Panc1 (cell line): ENCODE measurements at places on chromosomes 3 and 15. TPM values are rescaled to one million over a fixed set of nuclear protein-coding genes. Genes with fewer than 3 reads are reported as not detected.
A peak's percentile ranks its signal among the peaks of the same experiment; 100 is the strongest.

GRCh38 chr3:19881036-19881435 is 53.0 kb downstream of the EFHB start:
- H3K4me3 ChIP-seq: no peak overlapping the region
- no peaks in the 10 kb centered on the region for H3K36me3 ChIP-seq
- H3K27me3 ChIP-seq: no peaks in the 10 kb centered on the region
- H3K27ac ChIP-seq: no peak overlapping the region

ZNF502 gene
- total RNA-seq: not detected

DNA sequence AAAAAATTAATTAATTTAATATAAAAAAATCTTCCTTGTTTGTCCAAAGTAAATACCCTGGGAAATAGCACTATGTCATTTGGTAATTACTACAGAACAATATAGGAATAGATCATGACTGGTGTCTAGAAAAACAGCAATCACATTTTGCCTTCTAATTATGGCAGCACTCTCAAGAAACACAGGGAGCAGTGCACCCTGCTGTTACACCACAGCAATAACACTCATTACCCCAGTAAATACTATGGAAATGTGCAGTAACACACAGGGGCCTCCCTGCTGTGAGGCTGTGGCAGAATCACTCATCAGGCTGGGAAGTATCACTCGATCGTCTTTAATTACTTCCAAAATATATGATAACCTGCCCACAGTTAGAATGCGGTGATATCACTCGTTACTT is 646.0 kb downstream of the TUSC7 start:
- no peak overlapping the region for H3K4me3 ChIP-seq
- H3K27ac ChIP-seq: no peak overlapping the region
- no peaks in the 10 kb centered on the region for H3K27me3 ChIP-seq
- no peak for DNase-seq
- H3K4me1 ChIP-seq: no peaks in the 10 kb centered on the region
- no peaks in the 10 kb centered on the region for H3K36me3 ChIP-seq

DNA sequence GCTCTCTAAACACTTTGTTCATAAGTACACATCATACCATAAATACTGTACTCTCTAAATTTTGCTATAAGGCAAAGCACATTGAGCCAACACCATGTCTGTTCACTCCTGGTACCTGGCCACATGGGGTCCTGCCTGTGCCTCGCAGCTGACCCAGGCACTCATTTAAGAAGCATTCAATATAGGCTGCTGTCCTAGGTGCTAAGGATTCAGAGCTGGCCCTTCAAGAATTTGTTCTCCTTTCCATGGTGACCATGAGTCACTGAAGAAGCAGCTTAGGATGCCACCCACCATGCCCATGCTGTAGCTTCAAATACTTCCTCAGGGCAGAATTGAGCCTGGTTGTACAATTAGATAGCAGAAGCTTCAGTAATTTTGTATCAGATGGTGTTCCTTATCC is 119.2 kb upstream of the ZBED2 start:
- H3K27ac ChIP-seq: no peak overlapping the region
- H3K27me3 ChIP-seq: no peaks in the 10 kb centered on the region
- H3K4me1 ChIP-seq: no peaks in the 10 kb centered on the region
- H3K4me3 ChIP-seq: no peak overlapping the region
- no peak for DNase-seq
- no peaks in the 10 kb centered on the region for H3K36me3 ChIP-seq

MEGF11 gene
- total RNA-seq: 0.95 TPM

DNA sequence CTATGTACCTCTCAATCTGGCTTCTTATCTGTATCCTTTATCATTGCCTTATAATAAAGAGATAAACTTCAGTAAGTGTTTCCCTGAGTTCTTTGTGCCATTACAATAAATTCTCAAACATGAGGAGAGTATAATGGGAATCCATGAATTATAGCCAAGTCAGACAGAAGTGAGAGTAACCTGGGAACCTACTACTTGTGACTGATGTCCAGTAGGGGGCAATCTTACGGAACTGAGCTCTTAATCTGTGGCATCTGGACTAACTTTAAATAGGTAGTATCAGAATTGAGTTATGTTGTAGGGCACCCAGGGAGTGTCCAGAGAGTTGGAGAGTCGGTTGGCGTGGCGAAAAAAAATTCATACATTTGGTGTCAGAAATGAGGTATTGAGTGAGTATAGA is 542.6 kb downstream of the ZBBX start:
- no peaks in the 10 kb centered on the region for H3K27me3 ChIP-seq
- H3K36me3 ChIP-seq: no peaks in the 10 kb centered on the region
- H3K27ac ChIP-seq: no peak overlapping the region
- no peak for DNase-seq
- H3K4me3 ChIP-seq: no peak overlapping the region

GRCh38 chr3:40086890-40087883 is 222.3 kb upstream of the EIF1B start:
- no peak overlapping the region for H3K4me3 ChIP-seq
- no peaks in the 10 kb centered on the region for H3K36me3 ChIP-seq
- H3K27ac ChIP-seq: no peak overlapping the region
- no peaks in the 10 kb centered on the region for H3K4me1 ChIP-seq

GATA2 gene
- 74.6 TPM for total RNA-seq

ANP32A gene
- 226 TPM for total RNA-seq

GRCh38 chr3:61890586-61890985 is 329.2 kb downstream of the PTPRG start:
- H3K4me1 ChIP-seq: no peaks in the 10 kb centered on the region
- no peaks in the 10 kb centered on the region for H3K36me3 ChIP-seq
- no peak overlapping the region for H3K27ac ChIP-seq
- no peaks in the 10 kb centered on the region for H3K27me3 ChIP-seq
- DNase-seq: no peak

DNA sequence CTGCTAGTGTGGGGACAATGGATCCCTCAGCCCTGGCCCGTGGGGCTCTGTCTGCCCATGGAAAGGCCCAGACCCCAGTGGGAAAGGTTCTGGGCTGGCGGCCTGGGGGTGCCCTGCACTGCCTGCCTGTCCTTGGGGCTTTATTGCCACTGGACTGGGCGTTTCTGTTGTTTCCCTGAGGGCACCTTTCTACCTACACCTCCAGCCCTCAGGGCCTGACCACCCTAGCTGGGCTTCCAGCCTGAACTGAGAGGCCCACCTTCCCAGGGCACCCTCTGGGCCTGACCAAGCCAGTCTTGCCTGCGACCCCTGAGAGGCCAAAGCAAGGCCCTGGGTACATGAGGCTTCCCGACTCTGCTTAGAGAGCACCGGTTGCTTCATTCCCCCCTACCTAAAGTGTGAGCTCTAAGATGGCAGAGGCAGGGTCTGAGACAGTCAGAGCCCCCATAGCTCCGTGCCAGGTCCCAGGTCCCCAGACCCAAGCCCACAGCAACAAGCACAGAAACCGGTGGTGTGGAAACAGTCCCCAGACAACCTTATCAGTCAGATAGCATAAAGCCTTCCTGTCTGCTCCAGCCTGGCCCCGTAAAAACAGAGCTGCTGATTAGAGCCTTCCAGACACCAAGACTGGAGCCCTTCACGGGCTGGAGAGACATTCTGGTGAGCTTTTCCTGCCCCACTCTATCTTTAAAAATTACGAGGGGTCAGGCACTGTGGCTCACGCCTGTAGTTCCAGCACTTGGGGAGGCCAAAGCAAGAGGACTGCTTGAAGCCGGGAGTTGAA is 102.8 kb downstream of the CHSY1 start:
- peaks cover 16% of the 10 kb centered on the region; the same call in 1 of the 2 replicates for H3K4me1 ChIP-seq
- H3K4me3 ChIP-seq: no peak overlapping the region
- H3K27me3 ChIP-seq: no peaks in the 10 kb centered on the region

GRCh38 chr3:58383904-58384303 is 49.7 kb downstream of the PDHB start:
- DNase-seq: peak; percentile 73
- H3K36me3 ChIP-seq: no peaks in the 10 kb centered on the region
- peaks cover 20% of the 10 kb centered on the region for H3K4me1 ChIP-seq
- H3K4me3 ChIP-seq: no peak overlapping the region

- H3K36me3 ChIP-seq: no peaks in the 10 kb centered on the region
- no peak overlapping the region for H3K4me3 ChIP-seq
- DNase-seq: no peak
- no peaks in the 10 kb centered on the region for H3K27me3 ChIP-seq
These were observed 13.9 kb downstream of the HDGFL3 start for GRCh38 chr15:83193721-83194120.

GRCh38 chr15:39510001-39510701 is 70.7 kb upstream of the THBS1 start:
- no peaks in the 10 kb centered on the region for H3K27me3 ChIP-seq
- no peaks in the 10 kb centered on the region for H3K36me3 ChIP-seq

TMPRSS7 gene
- total RNA-seq: not detected

STAC gene
- 18.8 TPM for total RNA-seq

DNA sequence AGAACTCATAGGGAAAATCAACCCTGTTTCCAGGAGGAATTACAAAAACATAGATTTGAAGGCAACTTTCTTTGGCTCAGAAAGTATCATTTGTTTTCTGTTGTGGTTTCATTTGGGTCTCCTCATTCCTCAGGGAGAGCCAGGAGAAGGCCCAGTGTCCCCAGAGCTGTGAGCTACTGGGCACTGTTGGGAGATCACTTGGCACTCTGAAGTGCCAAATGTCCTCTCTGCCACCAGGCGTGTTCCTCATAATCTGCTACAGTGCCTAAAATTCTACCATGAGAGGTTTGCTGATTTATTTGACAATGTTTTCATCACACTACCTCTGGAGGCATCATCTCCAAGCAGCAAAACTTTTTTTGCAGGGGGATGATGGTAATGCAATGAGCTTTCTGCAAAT is 17.4 kb upstream of the TNFAIP8L3 start:
- no peak overlapping the region for H3K4me3 ChIP-seq
- no peak for DNase-seq
- no peaks in the 10 kb centered on the region for H3K36me3 ChIP-seq
- no peaks in the 10 kb centered on the region for H3K27me3 ChIP-seq
- H3K4me1 ChIP-seq: no peaks in the 10 kb centered on the region

IL5RA gene
- total RNA-seq: not detected

AMIGO3 gene
- 0.72 TPM for total RNA-seq

- no peaks in the 10 kb centered on the region for H3K36me3 ChIP-seq
- no peaks in the 10 kb centered on the region for H3K27me3 ChIP-seq
- DNase-seq: no peak
- no peak overlapping the region for H3K4me3 ChIP-seq
- H3K27ac ChIP-seq: no peak overlapping the region
These were observed 15.4 kb upstream of the RPL24 start for GRCh38 chr3:101701696-101702634.

- no peak for DNase-seq
- no peaks in the 10 kb centered on the region for H3K4me1 ChIP-seq
- no peak overlapping the region for H3K4me3 ChIP-seq
These were observed 53.2 kb upstream of the MITF start for GRCh38 chr3:69686056-69686455.

LMAN1L gene
- not detected for total RNA-seq

GRCh38 chr15:70245932-70246622 is 148.4 kb upstream of the TLE3 start:
- no peak overlapping the region for H3K4me3 ChIP-seq
- no peak overlapping the region for H3K27ac ChIP-seq
- peaks cover 14% of the 10 kb centered on the region for H3K4me1 ChIP-seq
- no peaks in the 10 kb centered on the region for H3K36me3 ChIP-seq

RASL12 gene
- 0.67 TPM for total RNA-seq

CPNE9 gene
- 0.13 TPM for total RNA-seq

CLDN18 gene
- 0.08 TPM for total RNA-seq

DNA sequence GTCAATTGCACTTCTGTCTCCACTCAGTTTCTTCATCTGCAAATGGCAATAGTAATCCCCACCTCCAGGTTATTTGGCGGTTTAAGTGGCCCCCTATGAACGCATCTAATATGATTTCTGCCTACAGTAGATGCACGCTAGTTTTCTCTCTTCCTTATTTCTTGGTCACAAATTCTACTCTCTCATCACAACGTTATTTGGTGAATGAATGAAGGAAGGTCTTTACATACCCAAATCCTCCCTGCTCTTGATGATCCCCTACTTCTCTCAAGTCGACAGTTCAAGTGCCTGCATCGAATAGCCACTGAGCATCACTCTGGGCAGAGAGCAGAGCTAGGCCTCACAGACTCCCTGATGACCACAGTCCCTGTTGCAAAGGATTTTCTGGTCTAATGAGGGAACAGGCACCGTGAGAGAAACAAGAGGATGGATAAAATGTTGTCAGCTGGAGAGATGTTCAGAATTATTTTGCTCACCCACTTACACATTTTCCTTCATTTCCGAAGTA is 181.2 kb upstream of the SMAD3 start:
- no peak for DNase-seq
- peak overlapping the region; percentile 98 for H3K27ac ChIP-seq
- no peaks in the 10 kb centered on the region for H3K27me3 ChIP-seq
- peaks cover 52% of the 10 kb centered on the region for H3K4me1 ChIP-seq

GRCh38 chr15:27958911-27959578 is 140.1 kb downstream of the OCA2 start:
- H3K4me1 ChIP-seq: no peaks in the 10 kb centered on the region
- DNase-seq: no peak
- H3K36me3 ChIP-seq: no peaks in the 10 kb centered on the region
- no peak overlapping the region for H3K27ac ChIP-seq
- no peaks in the 10 kb centered on the region for H3K27me3 ChIP-seq
- no peak overlapping the region for H3K4me3 ChIP-seq
